Sciatic nerve (tissue), 2 donors: ENCODE measurements at places on chromosomes 6 and 20.

- DNase-seq: no peak
These were observed 7.8 kb downstream of the PDE10A start for GRCh38 chr6:165655191-165655590.

- no peak for DNase-seq
These were observed 15.4 kb upstream of the MYLK2 start for GRCh38 chr20:31803552-31804291.

GRCh38 chr6:11044712-11045167 is 635 bp upstream of the ELOVL2 start:
- DNase-seq: no peak

DNA sequence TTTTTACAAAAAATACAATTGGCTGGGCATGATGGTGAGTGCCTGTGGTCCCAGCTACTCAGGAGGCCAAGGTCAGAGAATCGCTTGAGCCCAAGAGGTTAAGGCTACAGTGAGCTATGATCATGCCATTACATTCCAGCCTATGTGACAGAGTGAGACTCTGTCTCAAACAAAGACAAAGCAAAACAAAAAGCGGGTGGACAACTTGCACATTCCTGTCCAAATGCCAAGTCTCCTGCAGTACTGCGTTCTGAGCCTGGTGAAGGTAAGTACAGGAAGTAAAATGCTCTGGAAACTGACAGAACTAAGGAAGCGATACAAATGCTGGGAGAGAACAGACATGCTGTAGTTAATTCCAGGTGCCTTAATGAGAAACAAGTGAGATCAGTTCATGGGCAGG is 20.4 kb upstream of the TMEM242 start:
- no peak for DNase-seq

- DNase-seq: no peak
These were observed 34.2 kb downstream of the PKIG start for GRCh38 chr20:44616604-44616964.

DNA sequence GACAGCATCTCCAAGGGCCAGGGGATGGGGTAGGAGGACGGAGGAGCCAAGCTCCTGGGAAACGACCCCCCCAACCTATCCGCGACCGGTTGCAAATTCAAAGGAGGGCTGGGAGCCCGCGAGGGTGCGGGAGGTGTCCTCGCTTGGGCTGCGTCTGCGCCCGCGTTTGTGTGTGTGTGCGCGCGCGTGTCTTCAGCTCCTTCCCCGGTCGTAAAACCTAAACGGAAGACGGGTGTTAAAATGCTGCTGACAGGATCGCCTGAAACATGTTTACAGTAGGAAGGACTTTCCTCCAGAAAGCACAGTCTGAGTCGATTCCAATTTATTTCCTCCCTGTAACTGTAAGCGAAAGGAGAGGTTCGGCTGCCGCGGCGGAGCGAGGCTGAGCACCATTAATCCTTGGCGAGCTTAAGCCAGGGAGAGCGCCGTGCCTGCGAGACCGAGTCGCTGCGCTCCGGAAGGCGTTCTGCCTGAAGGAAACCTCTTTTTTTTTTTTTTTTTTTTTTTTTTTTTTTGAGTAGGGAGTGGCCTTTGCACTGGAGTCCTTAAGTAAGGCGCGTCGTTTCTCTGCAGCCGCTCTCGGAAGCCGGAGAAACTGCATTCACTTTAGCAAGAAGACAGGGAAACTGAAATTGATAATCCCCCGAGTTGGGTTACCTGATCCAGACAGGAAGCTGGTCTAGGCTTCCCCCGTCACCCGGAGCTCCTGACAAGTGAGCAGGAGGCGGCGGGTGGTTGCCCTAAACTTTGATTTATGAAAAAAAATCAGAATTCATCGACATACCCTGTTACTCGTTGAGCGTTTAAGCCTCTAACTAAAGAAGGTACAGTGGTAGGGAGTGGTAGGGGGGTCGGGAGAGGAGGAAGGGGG is 4.8 kb upstream of the SOX4 start:
- peak; percentile 80 for DNase-seq

DNA sequence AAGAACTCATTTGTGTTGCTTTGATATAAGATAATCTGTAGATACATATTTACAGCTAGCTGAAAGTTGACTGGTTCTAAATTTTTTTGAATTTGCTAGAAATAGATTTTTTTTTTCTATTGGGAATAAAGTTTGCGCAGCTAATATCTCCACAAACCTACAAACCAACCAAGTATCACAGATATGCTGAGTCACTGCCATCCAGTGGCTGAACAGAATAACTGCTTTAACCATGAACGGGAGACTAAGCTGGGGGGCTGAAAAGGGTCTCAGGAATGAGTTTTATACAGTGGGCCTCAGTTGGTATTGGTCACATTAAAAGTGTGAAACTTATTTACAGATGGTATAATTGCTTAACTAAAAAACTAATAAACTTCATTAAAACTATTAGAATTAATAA is 326.7 kb upstream of the CNR1 start:
- no peak for DNase-seq

DNA sequence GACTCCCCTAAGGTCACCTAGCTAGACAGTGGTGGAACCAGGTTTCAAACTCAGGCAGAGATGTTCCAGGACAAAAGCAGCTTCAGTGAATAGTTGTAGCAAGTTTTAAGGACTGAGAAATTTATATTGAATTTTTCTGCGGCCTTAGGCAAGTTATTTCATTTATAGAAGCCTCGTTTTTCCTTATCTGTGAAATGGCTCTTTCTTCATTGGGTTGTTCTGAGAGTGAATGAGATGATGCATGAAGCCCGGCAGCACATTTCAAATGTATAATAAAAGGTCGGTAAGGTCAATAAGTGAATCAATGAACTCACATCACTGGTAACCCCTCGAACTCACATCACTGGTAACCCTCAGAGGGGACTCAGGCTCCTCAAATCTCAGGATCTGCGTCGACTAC is 1.1 kb upstream of the GMPR start:
- DNase-seq: no peak

DNA sequence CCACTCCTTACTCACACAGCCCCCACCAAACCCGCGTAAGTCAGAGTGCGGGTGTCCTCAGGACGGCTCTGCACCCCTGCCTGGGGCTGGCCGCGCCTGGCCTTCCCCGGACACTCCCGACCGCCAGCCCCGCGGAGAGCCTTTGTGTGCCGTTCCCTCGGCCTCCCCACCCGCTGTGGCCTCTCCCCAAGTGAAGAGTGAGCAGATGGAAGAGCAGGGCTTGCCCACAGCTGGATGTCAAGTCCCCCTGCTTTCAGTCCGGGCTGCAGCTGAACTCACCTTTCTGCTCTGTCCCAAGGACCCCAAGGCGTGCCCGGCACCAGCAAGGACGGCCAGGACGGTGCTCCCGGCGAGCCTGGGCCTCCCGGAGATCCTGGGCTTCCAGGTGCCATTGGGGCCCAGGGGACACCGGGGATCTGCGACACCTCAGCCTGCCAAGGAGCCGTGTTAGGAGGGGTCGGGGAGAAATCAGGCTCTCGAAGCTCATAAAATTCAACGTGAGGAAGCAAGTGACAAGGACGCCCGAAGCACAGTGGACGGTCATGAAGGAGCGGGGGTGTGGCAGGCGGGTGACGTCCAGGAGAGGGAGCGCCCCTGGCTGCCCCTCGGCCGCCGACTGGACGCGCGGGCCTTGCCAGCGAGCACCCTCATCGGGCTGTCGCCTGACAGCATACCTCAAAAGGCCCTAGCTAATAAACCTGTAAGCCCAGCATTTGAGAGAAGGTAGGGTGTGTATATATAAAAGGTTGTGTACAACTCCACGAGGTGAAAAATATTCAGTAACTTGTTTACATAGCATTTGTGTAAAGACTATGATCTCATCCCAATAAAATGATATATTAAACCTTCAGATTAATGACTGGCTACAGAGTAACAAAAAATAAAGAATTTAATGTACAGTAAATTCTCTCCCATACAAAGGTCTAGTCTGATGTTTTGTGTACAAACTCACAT is 21.1 kb downstream of the TCFL5 start:
- DNase-seq: no peak

DNA sequence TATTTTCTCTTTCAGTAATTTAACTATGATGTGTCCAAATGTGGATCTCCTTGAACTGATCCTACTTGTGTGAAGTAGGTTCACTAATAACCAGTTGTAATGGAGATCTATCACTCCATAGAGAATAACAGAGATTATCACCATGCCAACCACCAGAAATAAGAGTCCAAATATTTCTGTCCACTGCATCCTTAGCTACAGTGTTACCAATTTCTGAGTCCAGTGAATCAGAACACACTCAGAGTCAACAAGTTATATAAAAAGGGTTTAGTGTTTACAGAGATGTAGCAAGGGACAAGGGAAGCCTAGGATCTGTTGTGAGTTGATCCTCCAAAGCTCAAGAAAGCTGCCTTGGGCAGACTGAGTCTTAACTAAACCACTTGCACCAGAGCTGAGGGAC is 882.8 kb downstream of the TBC1D32 start:
- no peak for DNase-seq

GRCh38 chr6:112939563-112939962 is 592.4 kb downstream of the RFPL4B start:
- DNase-seq: no peak

DNA sequence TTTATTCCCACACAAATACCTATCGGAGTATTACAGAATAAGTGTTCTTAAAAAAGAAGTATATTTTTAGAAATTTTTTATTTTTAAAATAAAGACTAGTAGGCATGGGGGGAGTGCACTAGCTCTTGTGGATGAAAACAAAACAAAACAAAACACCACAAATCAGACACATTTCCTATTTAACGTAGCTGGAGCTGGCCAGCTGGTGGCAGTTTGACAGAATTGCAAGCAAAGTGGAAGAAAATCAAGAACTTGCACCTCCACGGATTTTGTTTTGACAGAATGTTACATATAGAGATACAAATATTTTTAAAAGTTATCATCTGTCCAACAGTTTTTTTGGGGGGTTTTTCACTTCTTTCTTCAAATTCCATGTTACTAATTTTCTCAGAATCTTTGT is 63.6 kb upstream of the SNRPB2 start:
- no peak for DNase-seq

GRCh38 chr20:48437146-48437545 is 390.7 kb downstream of the PREX1 start:
- DNase-seq: no peak

DNA sequence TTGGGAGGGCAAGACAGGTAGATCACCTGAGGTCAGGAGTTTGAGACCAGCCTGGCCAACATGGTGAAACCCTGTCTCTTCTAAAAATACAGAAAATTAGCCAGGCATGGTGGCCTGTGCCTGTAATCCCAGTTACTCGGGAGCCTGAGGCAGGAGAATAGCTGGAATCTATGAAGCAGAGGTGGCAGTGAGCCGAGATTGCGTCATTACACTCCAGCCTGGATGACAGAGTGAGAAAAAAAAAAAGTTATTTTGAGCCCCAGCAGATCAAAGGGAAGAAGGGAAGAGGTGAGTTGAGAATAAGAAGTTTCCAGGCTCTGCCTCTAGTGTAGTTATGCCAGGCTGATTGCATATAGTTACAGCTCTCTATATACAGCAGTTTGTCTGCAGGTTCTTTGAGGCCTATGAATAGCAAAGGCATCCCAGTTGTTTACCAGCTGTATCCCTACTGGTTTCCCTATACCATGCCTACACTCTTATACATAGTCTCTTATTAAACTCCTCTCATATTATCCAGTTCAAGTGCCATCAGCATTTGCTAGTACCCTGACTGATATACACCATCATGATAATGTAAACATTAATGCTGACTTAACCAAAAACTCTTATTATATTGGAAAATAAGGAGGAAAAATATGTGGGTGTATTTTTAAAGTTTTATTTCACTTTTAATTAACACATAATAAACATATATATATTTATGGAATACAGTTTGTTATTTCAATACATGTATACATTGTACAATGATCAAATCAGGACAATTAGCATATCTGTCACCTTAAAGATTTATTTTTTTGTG is 823.6 kb upstream of the ADGRB3 start:
- DNase-seq: no peak

DNA sequence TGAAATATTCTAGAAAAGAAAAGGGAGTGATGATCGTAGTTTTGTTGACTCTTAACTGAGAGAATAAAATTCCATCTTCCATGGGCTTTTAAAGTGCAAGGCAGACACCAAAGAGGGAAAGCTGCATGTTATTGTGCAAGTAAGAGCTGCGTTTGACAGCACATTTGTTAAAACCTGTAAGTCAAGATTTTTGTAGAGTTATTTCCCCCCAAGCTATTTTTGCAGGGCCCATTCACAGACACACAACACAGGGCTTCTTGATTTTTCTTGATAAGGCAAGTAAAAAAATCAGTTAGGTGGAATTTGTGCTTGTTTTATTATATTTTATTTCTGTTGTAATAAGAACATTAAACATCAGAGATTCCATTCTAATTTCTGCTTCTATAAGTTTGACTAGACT is 13.8 kb downstream of the CFAP206 start:
- DNase-seq: no peak

- no peak for DNase-seq
These were observed 42.5 kb upstream of the ASCC3 start for GRCh38 chr6:100923481-100924165.

DNA sequence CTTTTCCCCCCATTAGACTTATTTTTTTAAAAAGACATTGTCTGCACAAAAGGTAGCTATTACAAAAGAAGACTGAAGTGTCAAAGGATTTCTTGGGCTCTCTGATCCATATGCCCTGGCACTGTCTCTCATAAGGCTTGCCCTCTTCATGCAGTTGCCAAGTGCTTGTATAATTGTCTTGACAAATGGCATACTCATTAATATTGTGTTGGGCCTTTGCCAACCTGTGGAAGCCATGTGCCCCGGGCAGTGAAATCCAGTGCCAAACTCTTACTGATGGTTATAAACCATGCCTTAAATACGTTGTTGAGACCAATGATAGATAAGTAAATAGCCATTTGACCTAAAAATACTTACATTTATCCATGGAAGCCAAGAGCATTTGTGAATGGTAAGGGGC is 98.1 kb downstream of the FARS2 start:
- DNase-seq: no peak

GRCh38 chr6:45169815-45170214 is 158.3 kb upstream of the RUNX2 start:
- DNase-seq: no peak

DNA sequence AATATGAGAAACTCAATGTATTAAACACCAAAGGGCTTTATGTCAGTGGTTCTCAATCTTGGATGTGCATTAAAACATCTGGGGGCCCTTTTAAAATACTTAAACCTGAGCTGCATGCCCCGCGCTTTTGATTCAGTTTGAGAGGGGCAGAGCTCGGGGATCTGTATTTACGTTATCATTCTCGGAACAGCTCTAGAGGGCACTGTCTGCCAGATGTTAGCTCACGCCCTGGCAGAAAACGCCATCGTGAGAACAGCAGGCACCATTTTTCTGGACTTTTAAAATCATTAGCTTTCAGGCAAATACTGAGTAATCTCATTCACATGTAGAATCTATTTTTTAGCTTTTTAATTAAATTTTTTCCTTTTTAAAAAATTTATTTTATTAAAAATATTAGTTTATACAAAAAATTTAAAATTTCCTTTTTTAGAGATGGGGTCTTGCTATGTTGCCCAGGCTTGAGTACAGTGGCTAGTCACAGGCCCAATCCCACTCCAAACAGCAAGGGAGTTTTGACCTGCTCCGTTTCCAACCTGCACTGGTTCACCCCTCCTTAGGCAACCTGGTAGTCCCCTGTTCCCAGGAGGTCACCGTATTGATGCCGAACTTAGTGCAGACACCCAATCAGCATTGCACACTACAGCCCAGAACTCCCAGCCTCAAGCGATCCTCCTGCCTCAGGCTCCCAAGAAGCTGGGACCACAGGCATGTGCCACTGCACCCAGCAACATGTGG is 30.0 kb upstream of the ZNF133 start:
- DNase-seq: no peak

GRCh38 chr20:16007164-16007563 is 566.1 kb downstream of the KIF16B start:
- DNase-seq: no peak
